Stimulated activated CD4-positive, alpha-beta T cell treated with anti-CD3 and anti-CD28 coated beads, TNF-alpha, amount 100 ng/mL, for 4 hours (primary cell): ENCODE measurements at places on chromosomes 5 and 9.

GRCh38 chr9:128249558-128249907 is 26.3 kb downstream of the GOLGA2 start:
- no peak for DNase-seq

- no peak for DNase-seq
These were observed 996.3 kb upstream of the CDH10 start for GRCh38 chr5:25641124-25641523.

- DNase-seq = no peak
These were observed 17.6 kb downstream of the NCS1 start for GRCh38 chr9:130189840-130190239.

- no peak for DNase-seq
These were observed 1.5 kb upstream of the ADAMTSL1 start for GRCh38 chr9:18472435-18472834.

GRCh38 chr5:16773991-16774390 is 157.2 kb upstream of the RETREG1 start:
- no peak for DNase-seq

GRCh38 chr5:51201024-51201423 is 182.2 kb upstream of the ISL1 start:
- no peak for DNase-seq

GRCh38 chr9:123169926-123170325 is 98.5 kb downstream of the STRBP start:
- no peak for DNase-seq

GRCh38 chr9:105172436-105172835 is 72.0 kb upstream of the SLC44A1 start:
- DNase-seq = no peak

GRCh38 chr9:107163370-107163769 is 119.7 kb upstream of the RAD23B start:
- no peak for DNase-seq

DNA sequence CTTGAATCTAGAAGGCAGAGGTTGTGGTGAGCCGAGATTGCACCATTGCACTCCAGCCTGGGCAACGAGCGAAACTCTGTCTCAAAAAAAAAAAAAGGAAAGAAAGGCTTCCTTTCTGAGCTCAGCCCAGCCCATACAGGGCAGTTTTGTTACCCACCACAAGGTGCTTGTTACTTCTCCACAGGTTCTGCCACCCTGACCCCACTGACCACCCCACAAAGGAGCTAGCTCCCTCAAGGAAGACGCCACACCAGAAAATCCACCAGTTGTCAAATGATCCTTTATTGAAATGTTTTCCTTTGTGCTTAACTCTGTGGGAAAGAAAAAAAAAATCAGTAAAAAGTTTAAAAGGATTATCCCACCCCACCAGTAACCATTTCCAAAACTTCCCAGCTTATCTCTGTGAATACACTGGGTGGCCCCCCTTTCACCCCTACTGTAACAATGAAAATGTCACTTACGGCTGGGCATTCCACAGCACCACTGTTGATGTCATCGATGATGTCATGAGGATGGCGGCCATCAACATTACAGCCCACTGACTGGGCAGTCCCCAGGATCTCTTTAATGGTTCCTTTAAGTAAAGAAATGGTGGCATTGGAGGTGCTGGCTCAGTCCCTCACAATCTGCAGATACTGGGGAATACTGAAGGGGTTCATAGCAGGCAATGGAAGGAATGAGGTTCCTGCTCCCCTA is 3.6 kb downstream of the RPL12 start:
- DNase-seq = no peak

GRCh38 chr9:36623280-36623679 is 50.6 kb downstream of the MELK start:
- DNase-seq = no peak

GRCh38 chr5:76479973-76480667 is 77.0 kb downstream of the IQGAP2 start:
- DNase-seq = no peak

DNA sequence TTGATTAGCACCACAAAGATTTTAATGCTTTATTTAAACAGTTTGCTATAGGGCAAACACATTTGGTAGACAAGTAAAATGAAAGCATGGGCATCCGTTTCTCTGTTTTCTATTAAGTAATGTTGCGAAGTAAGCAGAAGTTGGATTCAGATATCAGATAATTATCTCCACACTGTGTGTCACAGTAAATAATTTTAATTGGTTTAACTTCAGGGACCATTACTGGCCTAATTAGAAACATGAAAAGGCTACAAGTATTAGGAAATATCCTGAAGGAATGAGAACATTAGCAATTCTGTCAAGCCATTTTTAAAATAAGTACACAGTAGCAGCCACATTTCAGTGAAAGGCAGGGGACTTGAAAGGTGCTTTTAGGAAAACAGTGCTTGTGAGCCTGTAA is 975.4 kb downstream of the NR2F1-AS1 start:
- no peak for DNase-seq

- DNase-seq = no peak
These were observed 46.1 kb downstream of the MVB12B start for GRCh38 chr9:126372716-126373115.

GRCh38 chr9:87610200-87611155 is 112.8 kb downstream of the DAPK1 start:
- no peak for DNase-seq
